SJSA1 (cell line): ENCODE measurements at places on chromosomes 1 and 21. TPM values are rescaled to one million over a fixed set of nuclear protein-coding genes. Genes with fewer than 3 reads are reported as not detected.

- no peak for DNase-seq
These were observed at the start of gene GJA5 for GRCh38 chr1:147760481-147761260. GJA5 (minus strand) TSS chr1:147760602; CDS start chr1:147759238, 1,364 bp downstream.

- DNase-seq: no peak
These were observed 2.5 kb downstream of the ARHGEF19 start for GRCh38 chr1:16209847-16210407.

DNA sequence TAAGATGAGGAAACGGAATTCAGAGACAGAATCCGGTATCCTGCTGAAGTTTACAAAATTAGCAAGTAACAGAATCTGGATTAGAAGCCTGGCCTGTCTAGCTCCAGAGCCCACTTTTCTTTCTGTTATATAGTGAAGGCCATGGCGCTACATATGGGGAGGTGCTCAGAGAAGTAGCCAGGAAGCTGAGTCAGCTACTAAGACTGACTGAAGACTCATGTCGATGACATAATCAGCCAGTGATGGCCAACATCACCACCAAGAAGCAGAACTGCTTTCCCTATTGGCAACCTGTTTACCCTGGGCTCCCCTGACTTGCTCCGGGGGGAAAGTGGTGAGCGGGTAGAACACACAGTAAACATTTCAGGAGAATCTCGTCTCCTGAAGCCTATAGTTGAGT lies 18.8 kb downstream of the LRRC52 start:
- DNase-seq: no peak

DNA sequence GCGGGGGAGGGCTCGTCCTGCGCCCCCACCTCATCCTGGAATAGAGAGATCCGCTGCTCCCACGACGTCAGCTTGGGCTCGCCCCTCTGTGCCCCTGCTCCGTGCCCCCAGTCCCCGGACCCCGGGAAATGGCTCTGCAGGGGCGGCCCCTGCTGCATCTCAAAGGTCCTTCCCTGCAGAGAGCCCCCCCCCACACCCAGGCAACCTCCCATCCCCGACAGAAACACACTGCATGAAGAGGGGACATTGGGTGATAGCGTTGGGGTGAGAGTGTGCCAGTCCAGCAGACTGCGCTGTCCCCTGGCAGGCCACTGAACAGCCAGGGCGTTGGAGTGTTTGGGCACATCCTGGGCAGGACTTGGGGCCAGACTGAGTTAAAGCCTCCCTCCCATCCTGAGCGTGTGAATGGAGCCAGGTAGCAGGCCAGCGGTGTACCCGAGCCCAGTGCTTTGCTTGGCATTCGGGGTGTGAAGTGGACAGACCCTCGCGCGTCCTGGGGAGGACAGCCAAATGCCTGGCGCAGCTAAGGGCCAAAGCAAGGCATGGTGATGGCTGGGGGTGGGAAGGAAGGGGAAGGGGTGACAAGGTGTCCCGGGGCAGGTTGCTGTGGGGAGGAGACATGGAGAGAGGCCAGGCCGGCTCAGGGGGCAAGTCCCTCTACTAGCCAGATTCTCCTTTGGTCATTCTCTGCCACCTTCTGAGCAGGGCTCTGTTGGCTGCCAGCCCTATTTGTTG lies 633 bp upstream of the ETNK2 start:
- DNase-seq: no peak

GRCh38 chr1:16134066-16134801 lies 21.6 kb downstream of the EPHA2 start:
- no peak for DNase-seq

DNA sequence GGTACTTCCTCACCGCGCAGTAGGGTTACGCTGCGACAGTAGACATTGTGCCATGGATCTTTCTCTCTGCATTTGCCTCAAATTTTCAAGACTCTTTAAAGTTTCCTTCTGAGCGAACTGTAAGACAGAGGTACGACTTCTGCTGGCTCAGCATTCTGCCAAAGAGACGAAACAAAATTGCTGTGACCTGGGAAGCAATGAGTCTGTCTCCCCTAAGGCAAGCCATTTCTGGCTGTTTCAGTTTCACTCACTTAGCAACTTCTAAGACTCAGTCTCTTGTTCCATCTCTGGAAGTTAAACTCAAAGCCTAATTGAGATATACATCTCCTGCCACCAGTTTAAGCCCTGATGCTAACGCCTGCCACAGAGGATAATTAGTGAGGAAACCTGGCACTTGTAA lies 510.9 kb upstream of the DAB1 start:
- no peak for DNase-seq

- no peak for DNase-seq
These were observed 20.5 kb upstream of the CAPZB start for GRCh38 chr1:19505693-19506457.

DNA sequence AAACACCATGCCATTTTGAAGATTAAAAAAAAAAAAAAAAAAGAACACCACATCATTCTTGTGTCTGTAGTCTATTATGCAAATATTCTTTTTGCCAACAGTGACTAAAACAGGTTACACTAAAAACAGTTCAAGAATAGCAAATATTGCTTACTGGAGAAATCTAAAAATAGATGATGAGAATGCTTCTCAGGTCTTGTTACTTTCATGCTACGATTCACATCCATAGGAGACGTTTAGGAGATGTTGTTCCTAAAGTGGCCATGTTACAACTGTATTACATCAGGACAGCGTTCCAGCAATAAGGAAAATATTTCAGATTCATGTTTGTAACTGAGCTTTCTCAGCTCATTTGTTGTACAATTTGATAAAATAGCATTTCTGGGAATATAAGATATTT lies 32.3 kb downstream of the RAB3GAP2 start:
- no peak for DNase-seq

DNA sequence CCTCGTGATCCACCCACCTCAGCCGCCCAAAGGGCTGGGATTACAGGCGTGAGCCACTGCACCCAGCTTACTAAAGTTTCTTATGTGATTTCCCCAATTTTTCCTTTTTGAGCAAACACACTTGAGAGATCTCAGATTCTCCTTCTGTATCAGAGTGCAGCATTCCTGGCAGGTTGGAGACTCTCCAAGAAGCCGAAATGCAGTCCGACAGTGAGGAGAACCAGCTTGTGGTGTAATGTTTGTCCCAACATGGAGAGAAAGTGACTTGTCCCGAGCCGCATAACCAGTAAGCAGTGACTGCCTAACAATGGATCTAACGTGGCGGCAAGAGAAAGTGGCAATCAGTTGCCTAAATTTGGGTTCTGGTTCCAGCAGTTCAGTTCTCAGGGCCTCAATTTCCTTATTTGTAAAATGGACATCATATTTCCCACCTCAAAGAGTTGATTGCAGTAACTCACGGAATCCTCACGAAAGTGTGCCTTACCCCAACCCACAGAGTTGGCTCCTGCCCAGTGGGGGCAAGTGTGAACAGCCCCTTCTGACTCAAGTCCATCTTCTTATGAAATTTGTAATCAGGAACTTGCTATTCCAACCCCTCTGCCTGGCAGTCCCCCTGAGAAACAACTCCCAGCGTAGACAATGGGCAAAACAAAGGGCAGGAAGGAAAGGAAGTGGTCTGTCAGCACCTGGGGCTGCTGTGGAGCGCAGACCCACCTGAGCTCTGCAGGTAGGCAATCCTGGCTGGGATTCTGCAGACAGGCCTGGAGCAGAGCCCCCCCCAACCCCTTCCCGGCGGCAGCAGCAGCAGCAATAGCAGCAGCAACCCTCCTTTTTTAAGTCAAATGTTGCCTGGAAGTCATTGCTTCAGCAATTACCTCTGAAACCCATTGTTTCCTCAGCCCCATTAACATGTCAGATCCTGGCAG lies 223.6 kb upstream of the POU3F1 start:
- no peak for DNase-seq

DNA sequence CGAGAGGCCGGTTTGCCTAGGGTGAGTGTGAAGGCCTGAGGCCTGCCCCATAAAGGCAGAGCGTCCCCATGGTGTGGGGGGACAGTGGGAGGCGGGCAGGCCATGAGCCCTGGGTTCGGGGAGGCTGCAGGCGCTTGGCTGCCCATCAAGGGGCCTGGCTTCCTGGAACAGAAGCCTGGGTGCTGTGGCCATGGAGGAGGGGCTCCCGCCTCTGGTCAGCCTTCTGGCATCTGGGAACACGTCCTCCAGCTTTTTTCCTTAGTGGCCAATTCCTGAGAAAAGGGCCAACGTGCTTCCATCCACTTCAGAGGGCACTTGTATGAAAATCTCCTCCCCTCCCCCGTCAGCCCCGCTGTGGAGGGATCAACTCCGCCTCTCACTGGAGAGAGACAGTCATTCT lies 58.7 kb downstream of the PRDM16 start:
- DNase-seq: no peak

DNA sequence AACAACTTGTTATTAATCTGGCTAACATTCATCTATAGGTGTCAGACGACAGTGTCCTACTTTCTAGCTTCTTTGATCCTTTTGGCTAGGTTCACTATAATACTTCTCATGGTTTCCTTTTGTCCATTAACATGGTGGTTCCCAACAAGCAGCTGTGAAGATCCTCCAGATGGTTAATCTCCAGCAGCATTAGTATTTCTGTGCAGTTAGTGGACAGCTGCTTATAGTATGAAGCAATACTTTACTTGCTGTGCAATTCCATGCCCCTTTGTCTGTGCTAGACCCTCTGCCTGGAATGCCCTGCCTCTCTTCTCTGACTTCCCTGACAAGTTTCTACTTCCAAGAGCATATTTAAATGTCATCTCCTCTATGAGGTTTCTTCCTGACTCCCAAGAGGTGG lies 41.7 kb upstream of the ARHGAP29 start:
- no peak for DNase-seq

- DNase-seq: peak; percentile 99
These were observed 73.2 kb upstream of the CNIH3 start for GRCh38 chr1:224542783-224543440.

JAM2 gene
- total RNA-seq: not detected in 2 replicates

GPR25 gene
- not detected in 2 replicates for total RNA-seq

CELA2A gene
- total RNA-seq: not detected in 2 replicates

KPRP gene
- not detected in 2 replicates for total RNA-seq
